ENCODE measurements at places on chromosomes 2 and 18. TPM values are rescaled to one million over a fixed set of nuclear protein-coding genes. Genes with fewer than 3 reads are reported as not detected.

- DNase-seq = no peak
Observed at GRCh38 chr2:133942398-133942797, 311.5 kb upstream of the MGAT5 start.

GRCh38 chr2:45199973-45200372 lies 190.7 kb upstream of the SIX2 start:
- DNase-seq = no peak

- no peak for DNase-seq
Observed at GRCh38 chr2:85865539-85866164, 23.1 kb downstream of the ST3GAL5 start.

DNA sequence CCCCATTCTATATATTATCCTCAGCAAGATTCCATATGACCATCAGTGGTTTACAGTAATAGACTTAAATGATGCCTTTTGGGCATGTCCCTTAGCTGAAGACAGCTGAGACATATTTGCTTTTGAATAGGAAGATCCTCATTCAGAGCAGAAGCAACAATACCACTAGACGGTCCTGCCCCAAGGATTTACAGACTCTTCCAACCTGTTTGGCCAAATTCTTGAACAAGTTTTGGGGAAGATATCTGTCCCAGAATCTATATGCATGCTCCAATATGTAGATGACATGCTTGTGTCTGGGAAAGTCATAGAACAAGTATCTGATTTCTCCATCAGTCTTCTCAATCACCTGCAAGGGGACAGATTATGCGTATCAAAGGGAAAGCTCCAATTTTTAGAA lies 137.1 kb upstream of the RMP24 start:
- no peak for DNase-seq

GRCh38 chr2:175164235-175164634 lies 3.8 kb downstream of the ATF2 start:
- DNase-seq = no peak

The SOS1 gene
- 65.1 TPM for polyA plus RNA-seq

The GKN1 gene
- not detected for polyA plus RNA-seq

The PDE6D gene
- polyA plus RNA-seq = 26.9 TPM

The SCN9A gene
- polyA plus RNA-seq = 2.2 TPM

The SIGLEC15 gene
- 0.50 TPM for polyA plus RNA-seq
